ENCODE measurements at places on chromosomes 3 and 15. TPM values are rescaled to one million over a fixed set of nuclear protein-coding genes. Genes with fewer than 3 reads are reported as not detected.

CERS3 gene
- 0.06 TPM for total RNA-seq

PLS1 gene
- total RNA-seq: 14.1 TPM

CTXND1 gene
- total RNA-seq: 5.2 TPM

POPDC2 gene
- 10.5 TPM for total RNA-seq

ALDH1A2 gene
- total RNA-seq: 157 TPM

CCR1 gene
- 4.3 TPM for total RNA-seq

SLCO3A1 gene
- total RNA-seq: 8.0 TPM

RUBCN gene
- total RNA-seq: 16.3 TPM

KNG1 gene
- 116 TPM for total RNA-seq

Data from metanephros (tissue), 2 donors.